ENCODE measurements at places on chromosomes 13 and 19. TPM values are rescaled to one million over a fixed set of nuclear protein-coding genes. Genes with fewer than 3 reads are reported as not detected.

DNA sequence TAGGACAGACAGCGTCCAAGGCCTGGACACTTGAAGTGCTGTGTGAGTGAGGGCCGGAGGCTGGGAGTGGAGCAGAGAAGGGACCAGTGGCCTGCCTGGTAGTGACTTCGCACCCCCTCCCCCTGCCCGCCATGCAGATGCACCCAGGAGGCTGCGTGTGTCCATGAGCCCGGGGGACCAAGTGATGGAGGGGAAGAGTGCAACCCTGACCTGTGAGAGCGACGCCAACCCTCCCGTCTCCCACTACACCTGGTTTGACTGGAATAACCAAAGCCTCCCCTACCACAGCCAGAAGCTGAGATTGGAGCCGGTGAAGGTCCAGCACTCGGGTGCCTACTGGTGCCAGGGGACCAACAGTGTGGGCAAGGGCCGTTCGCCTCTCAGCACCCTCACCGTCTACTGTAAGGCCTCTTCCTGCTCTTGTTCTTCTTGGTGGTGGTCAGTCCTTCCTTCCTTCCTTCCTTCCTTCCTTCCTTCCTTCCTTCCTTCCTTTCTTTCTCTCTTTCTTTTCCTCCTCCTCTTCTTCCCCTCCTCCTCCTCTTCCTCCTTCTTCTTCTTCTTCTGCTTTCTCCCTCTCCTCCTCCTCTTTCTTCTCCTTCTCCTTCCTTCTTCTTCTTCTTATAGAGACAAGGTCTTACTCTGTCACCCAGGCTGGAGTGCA is 6.0 kb upstream of the FFAR1 start:
- H3K4me3 ChIP-seq: no peak overlapping the region
- H3K4me1 ChIP-seq: peaks cover 99% of the 10 kb centered on the region
- DNase-seq: peak; percentile 71
- H3K36me3 ChIP-seq: no peaks in the 10 kb centered on the region
- no peaks in the 10 kb centered on the region for H3K27me3 ChIP-seq

GRCh38 chr19:52946322-52947310 is 16.1 kb downstream of the ZNF816 start:
- no peak overlapping the region for H3K4me3 ChIP-seq
- H3K4me1 ChIP-seq: peaks cover under 1% of the 10 kb centered on the region
- no peak overlapping the region for H3K27ac ChIP-seq
- no peaks in the 10 kb centered on the region for H3K27me3 ChIP-seq

- no peak overlapping the region for H3K4me3 ChIP-seq
- peaks cover 3% of the 10 kb centered on the region for H3K4me1 ChIP-seq
- H3K36me3 ChIP-seq: peaks cover 46% of the 10 kb centered on the region
- H3K27me3 ChIP-seq: no peaks in the 10 kb centered on the region
- no peak overlapping the region for H3K27ac ChIP-seq
- no peak for DNase-seq
Observed at GRCh38 chr19:53545271-53546065, 7.5 kb downstream of the ZNF331 start.

KCNN1 gene
- polyA plus RNA-seq: 0.04 TPM

Measured in spleen (tissue), 13 donors.